ENCODE measurements at places on chromosomes 1 and 21.

GRCh38 chr1:160058087-160058486 is 11.9 kb downstream of the KCNJ10 start:
- no peak for DNase-seq

DNA sequence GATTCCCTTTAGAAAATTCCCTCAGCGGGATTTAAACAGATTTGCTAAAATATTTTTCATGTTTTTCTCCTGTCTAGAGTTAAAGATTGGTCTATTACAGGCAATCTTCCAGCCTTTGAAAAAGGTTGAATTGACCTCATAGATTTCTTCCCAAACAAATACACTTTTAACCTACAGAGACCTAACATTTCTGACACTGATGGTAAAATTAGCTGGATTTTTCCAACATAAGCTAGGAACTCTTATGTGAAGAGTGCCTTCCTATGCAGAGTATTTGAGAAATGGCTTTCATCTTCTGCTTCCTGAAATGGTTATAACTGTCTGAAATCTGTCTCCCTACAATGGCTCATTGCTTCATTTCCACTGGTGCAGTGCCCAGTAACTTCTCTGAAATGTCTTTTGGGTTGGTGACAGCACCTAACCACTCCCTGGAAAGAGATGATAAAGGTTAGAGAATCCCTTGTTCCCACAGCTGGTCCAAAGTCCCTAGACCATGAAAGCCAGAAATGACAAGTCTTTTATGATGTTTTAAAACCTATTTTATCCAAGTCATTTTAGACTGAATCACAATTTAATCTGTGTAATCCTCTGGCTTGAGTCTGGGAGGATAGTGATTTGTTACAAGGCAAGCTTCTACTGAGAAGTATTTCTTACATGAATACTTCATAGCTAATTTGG is 269.4 kb downstream of the BACH1 start:
- no peak for DNase-seq

DNA sequence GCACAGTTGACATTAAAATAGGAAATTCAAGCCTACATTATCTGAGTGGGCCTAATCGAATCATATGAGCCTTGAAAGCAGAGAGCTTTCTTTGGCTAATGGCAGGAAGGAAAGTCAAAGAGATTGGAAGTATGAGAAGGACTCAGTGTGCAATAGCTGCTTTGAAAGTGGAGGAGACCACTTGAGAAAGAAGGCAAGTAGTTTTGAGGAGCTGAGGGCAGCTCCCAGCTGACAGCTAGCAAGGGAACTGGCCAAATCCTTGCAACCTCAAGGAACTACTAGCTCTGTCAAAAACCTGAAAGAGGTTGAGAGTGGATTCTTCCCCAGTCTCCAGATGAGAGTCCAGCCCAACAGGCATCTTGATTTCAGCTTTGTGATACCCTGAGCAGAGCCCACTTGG is 149.0 kb upstream of the CACYBP start:
- no peak for DNase-seq

DNA sequence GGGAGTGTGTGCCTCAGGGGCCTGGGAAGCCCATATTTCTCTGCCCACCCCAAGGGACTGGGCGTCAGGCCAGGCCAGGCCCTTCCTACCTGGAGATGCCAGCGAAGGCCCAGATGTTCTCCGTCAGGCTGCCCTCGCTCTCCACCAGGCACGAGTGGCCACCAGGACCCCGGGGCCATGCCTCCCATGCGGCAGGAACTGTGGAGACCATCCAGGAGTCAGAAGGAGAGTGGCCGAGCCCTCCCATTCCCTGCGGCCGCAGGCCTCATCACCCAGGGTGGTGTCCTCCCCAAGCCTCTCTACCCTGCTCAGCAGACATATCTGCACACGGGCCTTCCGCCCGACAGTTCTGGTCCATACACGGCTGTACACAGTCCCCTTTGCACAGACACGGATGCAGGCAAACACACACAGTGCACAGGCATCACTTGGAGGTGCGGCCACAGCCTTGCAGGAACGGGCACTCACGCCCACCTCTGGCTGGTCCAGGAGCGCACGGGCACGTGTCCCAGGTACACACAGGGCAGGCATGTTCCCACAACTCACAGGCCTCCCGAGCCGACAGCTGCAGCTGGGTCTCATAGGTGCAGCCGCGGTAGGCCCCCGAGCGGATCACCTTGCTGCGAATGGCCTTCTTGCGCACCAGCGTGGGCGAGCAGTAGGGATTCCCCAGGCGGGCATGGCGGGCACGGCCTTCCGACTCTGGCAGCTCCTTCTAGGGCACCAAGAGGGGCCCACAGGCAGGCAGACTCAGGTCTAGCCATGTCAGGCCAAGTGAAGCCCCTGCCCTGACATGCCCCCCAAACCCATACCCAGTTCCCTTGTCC is 5.9 kb upstream of the KIF17 start:
- no peak for DNase-seq

DNA sequence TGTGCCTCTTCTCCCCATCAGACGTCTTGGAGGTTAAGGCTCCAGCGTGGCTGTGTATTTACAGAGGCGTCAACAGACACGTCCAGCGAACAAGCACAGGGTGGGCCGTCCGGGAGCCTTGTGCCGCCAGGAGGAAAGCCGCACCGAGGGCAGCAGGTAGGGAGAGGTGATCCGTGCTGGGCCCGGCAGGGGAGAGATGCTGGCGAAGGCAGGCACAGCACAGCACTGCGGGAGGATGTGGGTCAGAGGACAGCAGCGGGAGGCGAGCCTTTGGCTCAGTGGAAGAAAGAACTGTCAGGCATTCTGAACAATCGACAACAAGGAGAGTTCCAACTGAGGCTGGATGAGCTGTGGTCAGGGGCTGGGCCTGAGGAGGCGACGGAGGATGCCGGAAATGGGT is 144.1 kb upstream of the TNR start:
- DNase-seq, result no peak

GRCh38 chr1:19390166-19390850 is 78.2 kb downstream of the SLC66A1 start:
- DNase-seq, result no peak

DNA sequence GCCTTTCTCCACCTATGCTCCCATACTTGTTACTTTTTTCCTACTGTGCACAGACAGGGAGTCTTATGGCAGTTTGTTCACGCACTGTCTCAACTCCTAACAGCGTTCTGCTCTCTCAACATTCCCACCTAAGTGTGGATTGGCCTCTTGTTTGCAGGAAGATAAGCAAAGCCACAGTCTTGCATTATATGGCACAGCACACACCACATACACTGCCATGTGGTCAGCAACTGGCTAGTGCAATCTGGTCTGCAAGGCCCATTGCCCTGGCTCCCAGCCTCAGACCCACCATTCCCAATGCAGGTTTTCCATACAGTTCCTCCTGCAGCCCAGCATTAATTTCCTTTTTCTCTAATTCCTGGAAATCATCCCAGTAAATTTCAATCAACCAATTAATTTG is 38.3 kb upstream of the LAMC2 start:
- DNase-seq, result no peak

- DNase-seq, result peak; percentile 80
Observed at GRCh38 chr21:28745131-28746016, 247.3 kb downstream of the LTN1 start.

DNA sequence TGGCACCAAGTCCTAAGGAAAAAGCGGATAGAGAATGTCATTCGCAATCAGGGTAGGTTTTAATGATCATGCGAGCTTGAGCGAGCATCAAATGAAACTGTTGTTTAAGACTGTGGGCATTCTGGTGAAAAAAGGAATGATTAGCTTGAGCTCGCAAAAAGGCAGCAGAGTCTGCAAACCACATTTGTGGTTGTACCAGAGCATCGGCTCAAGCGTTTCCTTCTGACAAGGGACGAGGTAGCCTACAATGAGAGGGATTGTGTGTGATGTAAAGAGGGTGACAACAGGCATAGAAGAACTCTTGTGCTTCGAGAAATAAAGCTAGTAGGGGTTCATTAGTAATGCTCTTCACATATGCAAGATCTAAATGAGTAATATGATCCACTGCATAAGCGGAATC is 11.1 kb upstream of the CD48 start:
- peak; percentile 35 for DNase-seq

DNA sequence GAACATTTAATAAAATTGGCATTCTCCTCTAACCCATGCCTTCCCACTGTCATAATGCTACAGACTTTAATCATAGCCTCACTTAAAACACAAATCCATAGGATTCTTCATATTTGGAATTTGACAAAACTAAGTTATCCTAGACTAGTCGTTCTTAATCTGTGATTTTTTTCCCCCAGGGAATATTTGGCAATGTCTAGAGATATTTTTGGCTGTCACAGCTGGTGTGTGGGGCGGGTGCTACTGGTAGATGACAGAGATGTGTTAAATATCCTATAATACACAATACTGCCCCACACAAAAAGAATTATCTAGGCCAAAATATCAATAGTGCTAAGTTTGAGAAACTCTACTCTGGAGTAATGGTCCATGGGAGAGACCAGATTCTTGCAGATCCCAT is 95.8 kb upstream of the HMGB4 start:
- no peak for DNase-seq

DNA sequence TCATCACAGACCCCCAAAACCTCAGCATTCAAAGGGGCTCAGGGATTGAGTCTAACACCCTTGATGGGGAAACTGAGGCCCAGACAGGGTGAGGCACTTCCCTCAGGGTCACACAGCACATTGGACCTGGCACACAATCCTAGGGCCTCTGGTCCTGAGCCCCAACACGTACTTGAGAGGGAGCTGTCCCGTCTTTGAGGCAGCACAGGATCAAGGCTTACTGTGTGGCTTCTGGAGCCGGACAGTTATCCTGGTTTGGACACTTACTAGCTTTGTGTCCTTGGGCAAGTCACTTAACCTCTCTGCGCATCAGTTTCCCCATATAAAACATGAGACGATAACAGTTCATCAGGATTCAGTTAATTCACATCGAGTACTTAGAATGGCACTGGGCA is 26.5 kb downstream of the RUNX3 start:
- no peak for DNase-seq

DNA sequence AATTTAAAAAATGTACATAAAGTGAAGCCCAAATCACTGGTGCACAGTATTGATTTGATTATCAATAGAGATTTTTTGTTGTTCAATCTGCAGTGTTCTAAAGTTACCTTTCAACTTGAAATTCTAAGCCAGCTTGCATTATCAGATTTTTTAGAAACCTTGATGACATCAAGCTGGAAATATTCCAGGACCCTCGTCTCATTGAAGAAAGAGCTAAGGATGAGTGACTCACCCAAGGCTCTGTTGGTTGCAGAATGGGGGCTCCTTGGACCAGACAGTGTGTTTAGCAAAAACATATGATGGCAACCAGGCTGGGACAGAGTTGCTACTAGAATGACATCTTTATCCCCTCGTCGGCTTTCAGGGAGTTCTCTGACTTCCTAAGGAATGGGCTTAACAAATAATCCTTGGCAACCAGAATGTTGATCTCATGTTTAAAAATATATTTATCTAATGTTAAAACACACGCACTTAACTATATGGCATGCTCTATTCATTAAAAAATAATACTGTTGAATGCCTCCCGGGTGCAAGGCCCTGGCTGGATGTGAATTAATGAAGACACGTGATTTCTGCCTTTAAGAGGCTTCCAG is 79.7 kb downstream of the RUNX3 start:
- DNase-seq, result no peak

DNA sequence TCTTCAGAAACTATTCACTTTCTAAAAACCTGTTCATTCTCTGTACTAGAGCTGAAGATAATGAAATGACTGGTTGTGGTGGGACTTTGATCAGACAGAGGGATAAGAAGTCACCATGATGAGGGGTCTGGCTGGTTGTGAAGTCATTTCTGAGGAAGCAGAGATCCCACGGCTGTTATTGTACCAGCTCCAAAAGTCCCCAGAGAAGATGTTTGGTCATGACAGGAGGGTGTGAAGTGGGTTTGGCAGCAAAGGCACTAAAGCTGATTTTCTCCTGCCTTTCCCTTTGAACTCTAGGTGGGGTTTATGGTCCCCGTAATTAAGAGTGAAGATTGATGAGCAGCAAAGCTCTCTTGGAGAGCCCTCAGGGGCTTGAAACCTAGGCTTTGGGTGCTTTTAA is 103.1 kb upstream of the CACHD1 start:
- no peak for DNase-seq

GRCh38 chr1:204417074-204417997 is 5.7 kb upstream of the PPP1R15B start:
- DNase-seq, result no peak

DNA sequence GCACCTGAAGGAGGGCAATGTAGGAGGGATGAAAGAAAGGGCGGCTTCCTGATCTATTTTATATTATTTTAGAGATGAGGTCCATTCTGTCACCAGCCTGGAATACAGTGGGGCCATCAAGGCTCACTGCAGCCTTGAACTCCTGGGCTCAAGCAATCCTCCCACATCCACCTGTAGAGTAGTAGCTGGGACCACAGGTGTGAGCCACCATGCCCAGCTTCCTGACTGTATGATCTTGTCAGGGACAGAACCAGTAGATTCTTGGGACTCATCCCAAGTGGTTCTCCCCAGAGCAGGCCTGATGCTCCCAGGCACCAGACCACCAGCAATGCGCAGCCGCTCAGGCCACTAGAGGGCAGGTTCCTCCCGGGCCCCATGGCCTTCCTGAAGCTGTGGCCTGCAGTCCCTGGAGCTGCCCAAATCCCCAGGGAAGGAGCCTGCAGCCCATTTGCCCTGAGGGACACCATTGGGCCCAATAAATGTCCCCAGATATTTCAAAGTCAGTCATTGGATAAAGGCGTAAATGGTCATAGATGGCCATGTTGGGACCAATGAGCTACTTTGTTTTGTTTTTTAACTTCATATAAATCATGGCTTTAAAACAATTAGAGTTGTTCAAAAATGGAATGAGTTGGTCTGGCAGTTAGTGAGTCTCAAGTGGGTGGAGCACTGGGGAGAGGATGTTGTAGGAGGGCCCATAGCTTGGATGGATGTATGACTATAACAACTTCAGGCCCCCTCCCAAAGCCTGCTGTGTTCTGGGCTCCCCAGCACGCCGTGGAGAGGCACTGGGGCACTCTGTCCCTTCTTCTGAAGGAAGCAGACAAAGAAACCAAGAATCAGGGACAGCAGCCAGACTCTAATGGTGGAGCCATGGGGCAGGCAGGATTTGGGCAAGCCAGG is 44.7 kb upstream of the GOLT1A start:
- DNase-seq, result peak; percentile 14

DNA sequence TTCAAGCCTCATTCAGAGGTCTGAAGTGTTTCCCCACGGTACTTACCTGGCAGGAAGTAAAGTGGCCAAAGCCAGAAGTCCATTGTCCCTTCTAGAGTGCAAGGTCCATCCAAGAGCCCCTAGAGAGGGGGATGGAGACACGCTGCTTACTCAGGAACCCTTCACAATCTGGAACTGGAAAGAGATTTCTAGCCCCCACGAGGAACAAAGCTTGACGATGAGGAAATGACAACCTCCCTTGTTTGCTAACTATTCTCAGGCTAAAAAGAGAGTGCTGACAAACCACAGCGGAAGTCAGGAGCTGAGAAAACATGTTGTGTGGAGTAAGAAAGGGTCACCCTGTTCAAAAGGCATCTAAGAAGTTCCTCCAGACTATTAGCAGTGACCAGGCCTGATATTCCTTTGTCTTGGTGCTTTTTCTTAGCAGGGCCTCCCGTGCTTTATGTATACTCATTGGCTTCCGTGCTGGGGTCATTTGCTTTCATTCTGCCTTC is at the start of gene FCMR:
Gene FCMR, minus strand, starts transcription at position 170 of the 494 bp plus-strand sequence. Its CDS starts 87 bp downstream, at position 83.
- DNase-seq, result peak; percentile 61

Data from activated CD4-positive, alpha-beta T cell treated with anti-CD3 and anti-CD28 coated beads, Interleukin-2, amount 50 U/mL, for 16 hours (primary cell).